ENCODE measurements at places on chromosomes 12 and 14.

DNA sequence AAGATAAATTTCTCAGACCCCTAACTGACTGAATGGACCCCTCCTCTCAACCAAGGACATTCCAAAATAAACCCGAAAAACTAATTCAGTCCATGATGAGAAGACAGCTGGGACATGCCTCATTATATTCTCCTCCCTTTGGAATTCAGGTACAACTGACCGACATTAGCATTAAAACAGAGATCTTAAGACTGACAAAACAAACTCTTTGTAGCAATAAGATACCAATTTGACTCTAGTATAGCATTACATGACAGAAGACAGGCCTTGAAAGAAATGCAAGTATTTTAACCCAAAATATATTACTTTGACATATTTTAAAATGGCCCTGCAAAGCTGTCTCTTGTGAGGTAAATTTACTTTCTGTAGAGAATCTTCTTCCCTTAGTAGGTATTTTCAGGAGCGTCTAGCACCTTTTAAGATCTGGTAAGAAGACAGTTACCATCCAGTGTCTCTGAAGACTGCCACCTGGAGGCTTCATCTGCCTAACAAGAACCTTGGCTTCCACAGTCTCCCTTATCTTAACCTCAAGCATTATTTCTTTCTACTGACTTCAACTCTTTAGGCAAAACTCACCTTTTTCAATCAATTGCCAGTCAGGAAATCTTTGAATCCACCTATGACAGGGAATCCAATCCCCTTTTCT lies 957.5 kb downstream of the SLC6A15 start:
- DNase-seq, result no peak

- no peak for DNase-seq
These were observed 183.1 kb downstream of the KLHL28 start for GRCh38 chr14:44778604-44779003.

DNA sequence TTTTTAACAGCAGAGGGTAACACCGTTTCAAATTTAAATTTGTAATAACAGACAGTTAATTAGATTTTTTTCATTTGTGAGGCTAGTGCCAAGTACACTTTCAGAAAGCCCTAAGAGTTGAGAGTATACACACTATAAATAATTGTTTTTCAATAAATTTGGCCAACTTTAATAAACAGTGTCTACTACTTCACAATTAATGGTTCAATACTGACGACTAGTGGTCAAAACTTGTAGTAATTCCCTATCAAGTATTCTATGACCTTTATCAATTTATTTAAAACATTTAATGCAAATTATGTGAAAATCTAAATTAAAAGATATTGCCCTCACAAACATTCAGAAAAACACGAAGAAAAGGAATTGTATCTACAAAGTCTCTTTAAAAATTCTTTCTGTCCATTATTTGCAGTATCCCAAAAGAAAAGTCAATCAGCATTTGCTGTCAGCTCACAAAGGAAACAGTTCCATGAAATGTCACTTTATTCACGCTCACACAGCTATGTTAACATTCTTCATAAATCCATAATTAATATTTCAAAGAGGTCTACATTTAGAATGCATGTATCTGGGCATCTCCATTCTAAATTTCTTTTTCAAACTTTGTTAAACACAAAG lies 91.2 kb downstream of the CEP128 start:
- DNase-seq, result peak; percentile 85

- DNase-seq, result peak; percentile 38
These were observed 32.8 kb upstream of the TOMM20L start for GRCh38 chr14:58362798-58363412.

- DNase-seq, result no peak
These were observed 53.1 kb upstream of the CCDC175 start for GRCh38 chr14:59629444-59630287.

All from adipocyte (in vitro differentiated cells).